ENCODE measurements at places on chromosomes 6 and 20.

GRCh38 chr6:40436685-40437604 is 150.2 kb downstream of the LRFN2 start:
- no peak for DNase-seq

GRCh38 chr6:137117581-137117980 is 55.9 kb downstream of the IL22RA2 start:
- DNase-seq, result no peak

GRCh38 chr6:11333132-11333849 is 100.8 kb upstream of the NEDD9 start:
- DNase-seq, result no peak

DNA sequence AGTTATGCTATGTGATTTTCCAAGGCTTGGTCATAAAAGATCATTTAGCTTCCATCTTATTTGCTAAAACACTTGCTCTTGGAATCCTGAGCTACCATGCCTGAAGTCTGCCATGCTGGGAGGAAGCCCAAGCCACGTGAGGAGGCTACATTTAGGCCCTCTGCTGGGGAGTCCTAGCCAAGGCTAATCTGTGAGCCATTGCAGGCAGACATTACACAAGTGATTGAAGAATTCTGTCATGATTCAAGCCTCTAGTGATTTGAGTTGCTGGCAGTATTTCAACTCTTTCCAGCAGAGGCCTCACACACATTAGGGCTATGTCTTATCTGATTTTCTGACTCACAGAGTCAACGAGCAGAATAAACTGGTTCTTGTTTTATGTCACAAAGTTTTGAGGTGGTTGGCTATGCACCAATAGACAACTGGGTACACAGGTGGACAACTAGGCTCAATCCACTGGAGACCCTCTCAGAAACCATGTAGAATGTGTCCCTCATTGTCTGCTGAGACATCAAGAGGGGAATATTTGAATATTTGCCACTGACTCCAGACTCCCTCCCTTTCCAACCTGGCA is 227.2 kb upstream of the SULF2 start:
- no peak for DNase-seq

GRCh38 chr6:143936778-143937667 is 71.0 kb downstream of the PLAGL1 start:
- no peak for DNase-seq

- no peak for DNase-seq
Observed at GRCh38 chr6:54614499-54615195, 231.9 kb upstream of the FAM83B start.

GRCh38 chr6:134436281-134436815 is 118.4 kb upstream of the SGK1 start:
- no peak for DNase-seq

DNA sequence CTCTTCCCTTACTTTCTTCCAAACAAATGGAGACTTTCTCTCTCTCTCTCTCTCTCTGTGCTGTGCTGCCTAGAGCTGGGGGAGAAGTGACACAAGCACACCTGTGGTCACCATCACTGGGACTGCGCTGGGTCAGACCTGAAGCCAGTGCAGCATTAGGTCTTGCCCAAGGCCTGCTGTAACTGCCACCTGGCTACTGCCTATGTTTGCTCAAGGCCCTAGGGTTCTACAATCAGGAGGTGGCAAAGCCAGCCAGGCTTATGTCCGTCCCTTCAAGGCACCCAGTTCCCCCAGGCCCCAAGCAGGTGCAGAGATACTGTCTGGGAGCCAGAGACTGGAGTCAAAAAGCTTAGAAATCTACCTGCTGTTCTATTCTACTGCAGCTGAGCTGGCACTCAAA is 49.4 kb upstream of the TOP1 start:
- DNase-seq, result no peak
